Small intestine (tissue), 16 donors: ENCODE measurements at places on chromosomes 12 and 14. TPM values are rescaled to one million over a fixed set of nuclear protein-coding genes. Genes with fewer than 3 reads are reported as not detected.
A peak's percentile ranks its signal among the peaks of the same experiment; 100 is the strongest.

The CLEC1A gene
- 4.9 TPM for polyA plus RNA-seq

The TSPAN8 gene
- 2,154 TPM for polyA plus RNA-seq

The RNASE7 gene
- polyA plus RNA-seq = not detected

The C14orf39 gene
- polyA plus RNA-seq = 0.06 TPM

The CLEC4A gene
- polyA plus RNA-seq = 7.6 TPM

The NKX2-1 gene
- polyA plus RNA-seq = 0.45 TPM

The RPS6KA5 gene
- polyA plus RNA-seq = 1.9 TPM

The OASL gene
- 2.2 TPM for polyA plus RNA-seq

DNA sequence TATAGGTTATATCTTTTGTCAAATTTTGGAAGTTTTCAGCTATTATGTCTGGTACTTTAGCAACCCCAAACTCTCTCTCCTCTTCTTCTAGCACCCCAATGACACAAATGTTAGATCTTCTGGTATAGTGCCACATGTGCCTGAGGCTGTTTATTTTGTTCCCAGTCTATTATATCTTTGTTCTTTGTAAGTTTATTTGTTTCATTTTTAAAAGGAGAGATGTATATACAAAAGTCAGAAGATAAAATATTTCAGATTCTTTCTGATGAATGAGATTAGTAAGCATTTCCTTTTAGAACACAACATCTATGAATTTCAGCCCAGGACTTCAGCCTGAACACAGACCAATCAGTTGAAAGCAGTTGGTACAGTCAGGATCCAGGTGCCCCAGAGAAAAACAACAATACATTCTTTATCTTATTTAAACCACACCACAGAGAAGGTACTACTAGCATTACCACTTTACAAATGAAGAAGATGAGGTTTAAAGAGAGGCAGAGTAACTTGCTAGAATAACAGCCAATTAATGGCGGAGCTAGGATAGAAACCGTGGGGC, 114.1 kb upstream of the BTG1 start:
- no peak for DNase-seq

- DNase-seq = no peak
Measured at GRCh38 chr12:40436564-40436963, 211.8 kb downstream of the LRRK2 start.

DNA sequence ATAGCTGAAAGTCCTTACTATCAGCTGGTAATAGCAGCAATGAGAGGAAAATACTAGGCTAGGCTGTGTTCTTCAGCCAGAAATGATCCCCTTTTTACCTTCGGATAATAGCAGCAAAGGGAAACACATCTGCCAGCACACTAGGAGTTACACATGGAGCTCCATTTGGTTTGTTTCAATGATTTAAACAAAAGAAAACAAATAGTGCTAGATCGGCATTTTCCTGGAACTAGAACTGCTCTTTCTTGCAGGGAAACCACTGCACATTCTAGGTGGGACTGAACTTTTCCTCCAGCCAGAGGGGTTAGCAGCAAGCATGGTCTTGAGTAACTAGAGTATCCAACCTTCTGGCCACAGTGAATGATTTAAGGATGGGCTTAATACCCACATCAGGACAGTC, 117.6 kb downstream of the PDE6H start:
- DNase-seq = no peak

- DNase-seq = no peak
Measured at GRCh38 chr14:34983786-34984185, 994 bp downstream of the SRP54 start.

GRCh38 chr12:26188641-26189040, 6.7 kb upstream of the SSPN start:
- DNase-seq = no peak

GRCh38 chr14:91723501-91723900, 8.4 kb downstream of the CATSPERB start:
- DNase-seq = no peak

GRCh38 chr14:57865403-57866198, at the start of gene SLC35F4:
Gene SLC35F4 (minus strand): TSS chr14:57866092.
- peak; percentile 26 for DNase-seq

DNA sequence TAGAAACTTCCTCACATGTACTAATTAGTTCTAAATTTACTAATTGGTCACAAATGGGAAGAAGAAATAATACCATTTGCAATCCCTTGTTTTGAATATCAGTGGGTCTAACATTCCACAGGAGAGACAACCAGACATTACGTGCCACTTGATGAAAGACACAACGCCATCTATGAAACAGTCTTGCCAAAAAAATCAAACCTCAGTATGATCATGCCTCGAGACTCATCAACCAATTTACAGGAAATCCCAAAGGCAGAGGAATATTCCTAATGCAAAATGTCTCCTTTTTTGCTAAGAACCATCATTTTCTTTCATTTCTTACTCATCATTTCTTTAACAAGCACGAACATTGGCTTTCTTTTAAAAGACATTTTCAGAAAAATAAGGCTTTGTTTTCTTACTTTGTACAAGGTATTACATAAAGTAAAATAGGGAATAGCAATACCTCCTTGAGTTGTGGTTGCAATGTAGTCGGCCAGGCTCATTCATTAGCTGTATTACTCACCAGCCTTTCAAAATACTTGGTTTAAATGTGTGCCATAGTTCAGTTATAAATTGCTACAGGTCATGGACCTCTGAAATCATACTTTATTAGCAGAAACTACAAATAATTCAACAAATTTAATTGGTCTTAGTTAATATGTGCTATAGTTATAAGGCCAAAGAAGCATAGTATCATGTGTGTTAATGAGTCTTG, 436.2 kb upstream of the FLRT2 start:
- DNase-seq = no peak

DNA sequence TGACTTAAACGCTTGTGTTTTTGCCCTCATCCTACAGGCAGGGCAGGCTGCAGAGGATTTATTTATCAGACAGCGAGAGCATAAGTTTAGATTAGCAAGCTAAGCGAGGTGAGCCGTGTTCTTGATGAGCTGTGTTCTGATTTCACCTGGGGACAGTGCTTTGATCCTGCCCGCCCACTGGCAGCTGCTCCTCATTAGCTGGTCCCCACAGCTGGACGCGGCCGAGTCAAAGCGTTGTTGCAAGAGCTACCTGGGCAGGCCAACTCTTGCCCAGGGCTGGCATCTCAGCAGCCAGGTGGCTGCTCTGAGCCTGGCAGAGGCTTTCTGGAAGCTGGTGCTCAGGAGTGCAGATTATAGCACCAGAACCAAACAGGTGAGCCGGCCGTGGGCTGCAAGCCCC, 46.8 kb upstream of the BEGAIN start:
- no peak for DNase-seq

DNA sequence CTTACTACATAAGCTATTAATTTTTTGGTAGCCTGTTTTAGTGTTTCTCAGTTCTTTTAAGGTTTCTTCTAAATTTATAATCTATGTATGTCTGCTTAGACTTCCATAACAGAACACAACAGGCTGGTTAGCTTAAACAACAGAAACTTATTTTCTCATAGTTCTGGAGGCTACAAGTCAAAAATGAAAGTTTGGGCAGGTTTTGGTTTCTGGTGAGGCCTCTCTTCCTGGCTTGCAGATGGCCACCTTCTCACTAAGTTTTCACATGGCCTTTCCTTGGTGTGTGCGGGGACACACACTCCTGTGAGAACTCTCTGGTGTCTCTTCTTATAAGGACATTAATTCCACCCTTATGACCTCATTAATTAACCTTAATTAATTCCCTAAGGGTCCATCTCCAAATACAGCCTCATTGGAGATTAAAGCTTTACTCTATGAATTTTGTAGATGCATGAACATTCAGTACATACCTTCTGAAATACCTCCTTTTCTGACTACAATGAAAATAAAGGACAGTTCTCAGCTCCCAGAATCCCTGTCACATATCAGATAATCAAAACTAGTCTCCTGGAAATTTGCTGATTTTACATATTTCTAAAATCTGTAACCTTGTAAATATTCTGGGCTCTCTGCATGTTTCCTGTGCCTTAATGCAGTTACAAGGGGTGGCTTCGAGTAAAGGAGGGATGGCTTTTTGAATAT, 23.2 kb upstream of the BMAL2 start:
- DNase-seq = no peak

DNA sequence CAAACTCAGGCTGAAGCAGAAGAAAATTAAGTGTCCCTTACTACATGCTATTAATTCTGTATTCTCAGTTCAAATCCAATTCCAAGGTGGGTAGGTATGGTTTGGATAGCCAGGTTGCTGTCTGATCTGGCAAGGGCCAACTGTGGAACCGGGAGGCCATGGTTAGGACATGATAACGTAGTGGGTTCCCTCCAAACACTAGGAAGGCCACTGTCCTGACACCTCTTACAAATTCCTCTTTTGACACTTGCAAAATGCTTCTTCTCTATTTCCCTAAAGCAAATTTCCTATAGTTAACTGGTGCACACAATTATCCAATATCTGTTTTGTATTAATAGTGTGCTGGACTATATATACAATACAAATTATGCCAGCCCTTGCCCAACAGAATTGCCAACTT, 70.8 kb downstream of the RNF34 start:
- DNase-seq = no peak

GRCh38 chr12:110860833-110861296, 14.1 kb downstream of the CCDC63 start:
- no peak for DNase-seq

DNA sequence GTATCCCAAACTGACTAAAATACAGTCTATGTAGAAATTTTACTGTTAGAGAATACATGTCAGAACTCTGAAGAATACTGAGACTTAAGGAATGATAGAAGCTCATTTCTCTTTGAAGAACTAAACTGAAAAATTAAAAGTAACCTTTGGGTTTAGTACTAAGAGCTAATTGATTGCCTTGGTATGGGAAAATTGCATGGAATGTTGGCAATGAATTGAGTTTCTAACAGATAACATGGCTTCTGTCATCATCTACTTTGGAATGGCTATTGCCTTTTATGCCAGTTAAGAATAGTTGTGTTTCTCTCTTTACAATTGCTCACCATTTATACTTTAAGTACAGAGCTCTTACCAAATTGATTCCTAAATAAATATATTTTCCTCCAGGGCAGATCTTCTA, 308.8 kb upstream of the SYT1 start:
- DNase-seq = no peak
